ENCODE measurements at places on chromosomes 2 and 18.

- DNase-seq: no peak
Observed at GRCh38 chr18:9243029-9243428, 91.5 kb upstream of the TWSG1 start.

GRCh38 chr2:201203916-201204654, 21.1 kb downstream of the CASP10 start:
- no peak for DNase-seq

DNA sequence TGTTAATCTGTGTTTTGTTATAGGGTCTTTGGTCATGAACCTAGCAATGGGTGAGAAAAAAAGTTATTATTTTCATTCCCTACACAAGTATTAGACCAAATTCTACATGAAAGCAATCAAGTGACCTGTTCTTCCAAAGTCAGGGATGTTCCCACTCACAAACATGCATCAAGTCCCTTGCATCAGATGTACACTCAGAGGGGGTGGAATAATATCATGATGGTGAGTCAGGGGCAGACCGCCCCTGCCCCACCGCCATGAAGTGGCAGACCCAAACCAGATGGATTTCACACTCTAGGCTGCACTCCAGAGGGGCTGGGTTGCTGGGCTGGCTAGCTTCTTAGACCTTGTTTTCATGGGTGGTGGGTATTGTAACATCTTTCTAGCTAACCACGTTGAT, 91.4 kb downstream of the ACAA2 start:
- DNase-seq: no peak

GRCh38 chr18:48138660-48139430, 208.4 kb upstream of the SMAD2 start:
- no peak for DNase-seq

GRCh38 chr2:168343586-168343985, 96.2 kb upstream of the STK39 start:
- no peak for DNase-seq

- no peak for DNase-seq
Observed at GRCh38 chr2:65437392-65438135, 5.2 kb upstream of the SPRED2 start.

- DNase-seq: no peak
Observed at GRCh38 chr2:119478188-119478977, 45.9 kb downstream of the SCTR start.

DNA sequence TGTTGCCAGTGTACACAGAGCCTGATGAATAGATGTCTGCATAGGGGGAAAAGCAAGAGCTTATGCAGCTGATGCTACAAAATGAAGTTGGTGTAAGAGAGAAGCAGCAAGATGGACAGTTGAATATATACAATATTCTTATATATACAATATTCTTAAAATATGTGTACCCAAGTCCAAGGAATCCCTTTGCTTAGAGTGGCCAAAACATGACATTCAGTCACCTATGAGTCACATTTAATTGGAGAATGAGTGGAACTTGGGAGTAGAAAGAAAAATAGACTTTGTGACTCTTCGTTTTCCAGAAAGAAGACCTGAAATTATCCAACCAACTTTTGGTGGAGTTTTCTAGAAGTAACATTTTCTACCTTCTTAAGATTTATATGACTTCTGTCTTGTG, 81.8 kb downstream of the SCN9A start:
- DNase-seq: no peak

GRCh38 chr18:68436485-68436884, 278.4 kb downstream of the TMX3 start:
- no peak for DNase-seq

GRCh38 chr2:217299590-217299989, 439.7 kb upstream of the TNP1 start:
- no peak for DNase-seq

All from activated CD4-positive, alpha-beta T cell treated with anti-CD3 and anti-CD28 coated beads, Interleukin-2, amount 50 U/mL, for 24 hours (primary cell).